Liver (tissue), 10 donors: ENCODE measurements at places on chromosomes 2 and 18. TPM values are rescaled to one million over a fixed set of nuclear protein-coding genes. Genes with fewer than 3 reads are reported as not detected.

- no peak for DNase-seq
Measured at GRCh38 chr2:224025874-224026273, 13.2 kb downstream of the SERPINE2 start.

DNA sequence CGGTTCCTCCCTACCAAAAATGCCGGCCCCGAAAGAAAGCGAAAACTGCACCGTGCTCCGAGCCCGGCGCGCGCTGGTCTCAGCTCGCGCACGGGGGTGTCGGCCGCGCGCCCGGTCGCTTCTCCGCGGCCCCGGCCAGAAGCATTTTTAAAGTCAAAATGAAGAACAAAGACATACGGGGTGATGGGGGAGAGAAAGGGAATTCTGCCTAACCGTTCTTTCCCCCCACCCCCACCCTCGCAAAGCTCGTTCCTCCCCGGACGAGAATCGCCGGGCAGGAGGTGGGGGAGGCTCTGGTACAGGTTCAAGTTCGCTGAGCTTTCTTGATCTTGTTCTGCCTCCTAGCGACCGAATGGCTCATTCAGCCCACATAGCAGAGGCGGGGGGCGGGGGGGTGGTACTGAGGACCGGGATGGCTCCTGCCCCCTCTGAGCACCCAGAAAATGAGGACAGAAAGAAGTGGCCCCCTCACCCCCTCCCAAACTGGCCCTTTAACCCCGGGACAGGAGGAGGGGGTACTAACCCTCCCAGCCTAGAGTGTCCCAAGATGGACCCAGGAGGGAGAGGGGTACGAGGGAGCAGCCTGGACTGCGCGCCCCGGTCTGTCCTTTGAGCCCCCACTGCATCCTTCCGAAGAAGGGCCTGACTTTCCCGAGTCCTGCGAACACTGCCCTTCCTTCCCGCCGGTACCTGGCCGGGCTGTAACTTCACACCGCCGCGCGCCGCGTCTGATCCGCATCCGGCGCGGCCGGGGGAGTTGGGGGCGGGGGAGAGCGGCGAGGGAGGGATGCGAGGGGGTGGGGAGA is 3.1 kb downstream of the BCL11A start:
- peak; percentile 78 for DNase-seq

NT5DC4 gene
- total RNA-seq, result not detected

- no peak for DNase-seq
Measured at GRCh38 chr2:208491641-208492040, 85.0 kb downstream of the PTH2R start.

DNA sequence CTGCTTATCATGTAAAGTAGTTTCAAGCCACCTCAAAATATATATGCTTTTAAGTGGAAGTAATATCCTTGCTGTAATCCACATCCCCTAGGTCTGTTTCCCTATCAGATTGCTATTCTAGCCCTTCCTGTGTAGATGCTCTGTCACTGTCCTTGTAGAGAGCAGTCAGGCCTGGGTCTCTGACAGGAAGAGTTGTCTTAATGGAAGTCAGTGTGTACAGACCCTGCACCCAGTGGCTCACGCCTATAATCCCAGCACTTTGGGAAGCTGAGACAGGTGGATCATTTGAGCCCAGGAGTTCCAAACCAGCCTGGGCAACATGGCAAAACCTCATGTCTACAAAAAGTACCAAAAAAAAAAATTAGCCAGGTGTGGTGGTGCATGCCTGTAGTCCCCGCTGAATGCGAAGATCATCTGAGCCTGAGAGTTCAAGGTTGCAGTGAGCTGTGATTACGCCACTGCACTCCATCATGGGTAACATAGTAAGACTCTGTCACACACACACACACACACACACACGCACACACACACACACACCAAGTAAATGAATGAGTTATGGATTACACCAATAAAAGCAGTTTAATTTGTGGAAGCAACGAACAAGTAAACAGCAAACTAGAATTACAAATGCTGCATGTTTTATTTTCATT is 70.2 kb upstream of the DSC1 start:
- DNase-seq, result no peak

DNA sequence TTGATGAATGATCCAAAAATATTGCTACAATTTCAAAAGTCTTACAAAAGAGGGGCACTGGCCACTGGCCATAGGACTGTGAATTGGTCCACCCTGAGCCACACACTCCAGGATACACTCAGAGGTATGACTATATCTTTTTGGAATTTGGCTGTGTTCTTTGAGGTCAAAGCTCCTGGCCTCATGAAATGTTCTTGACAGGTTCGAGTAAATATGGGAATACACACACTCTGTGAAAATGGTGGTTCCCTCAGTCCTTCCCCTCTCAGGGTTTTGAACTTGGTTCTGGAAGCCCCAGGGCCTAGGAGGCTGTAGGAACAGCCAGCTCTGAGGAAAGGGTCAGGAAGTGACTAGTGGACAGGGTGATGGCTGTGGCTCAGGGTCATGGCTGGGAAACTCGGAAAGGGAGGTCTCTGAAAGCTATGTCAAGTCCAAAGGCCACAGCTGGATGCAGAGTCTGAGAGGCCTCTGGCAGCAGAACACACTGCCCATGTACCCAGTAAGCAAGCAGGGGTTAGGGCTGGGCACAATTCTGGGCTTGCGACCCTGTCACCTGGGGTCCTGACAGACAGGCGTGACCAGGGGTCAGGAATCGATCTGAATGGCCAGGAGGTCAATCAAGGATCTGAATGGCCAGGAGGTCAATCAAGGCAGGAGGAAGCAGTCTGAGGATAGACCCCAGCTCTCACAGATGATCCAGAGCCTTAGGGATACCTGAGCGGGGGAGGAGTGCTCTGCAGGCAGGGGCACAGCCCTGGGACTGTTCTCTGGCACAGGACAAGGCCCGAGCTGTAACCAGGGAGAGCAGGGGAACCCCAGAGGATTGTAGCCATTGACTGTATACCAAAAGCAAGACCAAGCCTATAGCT is 223.4 kb upstream of the SMAD2 start:
- DNase-seq, result peak; percentile 61

GRCh38 chr18:73669297-73669696 is 478.3 kb downstream of the FBXO15 start:
- DNase-seq, result no peak

DNA sequence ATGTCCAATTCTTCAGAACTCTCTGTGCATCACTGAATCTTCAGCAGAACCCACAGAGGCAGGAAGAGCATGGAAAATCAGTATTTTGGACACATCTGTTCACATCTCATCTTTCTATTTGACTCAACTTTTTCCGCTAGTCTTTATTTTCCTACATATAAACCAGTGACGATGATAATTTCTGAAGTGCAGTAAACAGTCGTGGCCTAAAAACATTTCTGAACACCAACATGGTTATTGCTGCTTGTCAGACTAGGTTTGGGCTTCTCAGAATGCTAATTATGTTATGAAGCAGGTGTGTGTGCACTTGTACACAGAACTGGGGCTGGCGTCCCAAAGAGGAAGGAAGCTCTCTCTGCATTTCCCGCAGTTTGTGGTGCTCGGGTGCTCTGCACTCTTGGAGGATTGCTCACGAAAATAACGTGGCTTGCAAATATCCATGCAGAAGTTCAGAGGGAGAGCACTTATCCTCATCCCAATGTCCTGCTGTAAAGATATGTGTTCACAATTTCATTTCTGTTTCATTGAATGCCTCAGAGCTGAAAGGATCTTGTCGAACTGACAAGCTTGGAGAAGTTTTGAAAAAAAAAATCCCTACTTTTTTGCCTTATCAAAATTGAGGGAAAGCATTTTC is 50.8 kb downstream of the EDAR start:
- no peak for DNase-seq

- peak; percentile 17 for DNase-seq
Measured at GRCh38 chr18:75073654-75074053, 135.3 kb downstream of the PTGR3 start.

DNA sequence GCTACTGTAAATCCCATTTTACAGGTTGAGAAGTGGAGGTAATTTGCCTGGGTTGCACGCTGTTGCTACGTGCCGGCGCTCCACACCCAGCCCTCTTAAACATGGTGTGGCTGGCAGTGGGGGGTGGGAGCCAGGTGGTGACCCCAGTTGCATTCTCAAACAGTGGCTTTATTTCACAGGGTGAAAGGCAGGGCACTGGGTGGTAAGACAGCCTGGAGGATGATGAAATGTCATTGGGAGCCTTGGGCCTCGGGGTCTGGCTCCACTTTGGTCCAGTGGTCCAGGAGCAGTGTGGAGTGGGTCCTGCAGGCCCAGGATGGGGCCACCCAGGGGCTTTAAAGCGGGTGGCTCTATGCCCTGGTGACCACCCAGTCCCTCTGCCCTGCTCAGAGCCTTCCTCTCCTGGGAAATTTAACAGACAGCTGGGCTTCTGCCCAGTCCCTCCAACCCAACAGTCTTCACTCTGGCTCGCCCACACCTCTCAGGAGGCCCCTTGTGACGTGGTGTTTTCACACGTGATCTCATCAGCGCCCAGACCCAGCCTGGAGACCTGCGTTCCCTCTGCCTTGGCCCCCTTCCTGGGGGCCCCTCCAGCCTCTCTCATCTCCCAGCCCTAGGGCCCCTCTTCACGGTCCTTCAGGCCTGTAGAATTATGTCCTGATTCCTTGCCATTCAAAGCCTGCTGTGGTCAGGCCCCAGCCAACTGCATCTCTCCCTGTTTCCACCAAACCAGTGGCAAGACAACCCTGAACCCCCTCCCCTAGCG is 92.5 kb downstream of the INHBB start:
- no peak for DNase-seq

PDE11A gene
- total RNA-seq, result 5.9 TPM

DOCK10 gene
- total RNA-seq, result 15.3 TPM

PDE1A gene
- 1.9 TPM for total RNA-seq

FAP gene
- total RNA-seq, result 0.42 TPM

- DNase-seq, result no peak
Measured at GRCh38 chr2:159808032-159808425, 10.0 kb upstream of the CD302 start.

DNA sequence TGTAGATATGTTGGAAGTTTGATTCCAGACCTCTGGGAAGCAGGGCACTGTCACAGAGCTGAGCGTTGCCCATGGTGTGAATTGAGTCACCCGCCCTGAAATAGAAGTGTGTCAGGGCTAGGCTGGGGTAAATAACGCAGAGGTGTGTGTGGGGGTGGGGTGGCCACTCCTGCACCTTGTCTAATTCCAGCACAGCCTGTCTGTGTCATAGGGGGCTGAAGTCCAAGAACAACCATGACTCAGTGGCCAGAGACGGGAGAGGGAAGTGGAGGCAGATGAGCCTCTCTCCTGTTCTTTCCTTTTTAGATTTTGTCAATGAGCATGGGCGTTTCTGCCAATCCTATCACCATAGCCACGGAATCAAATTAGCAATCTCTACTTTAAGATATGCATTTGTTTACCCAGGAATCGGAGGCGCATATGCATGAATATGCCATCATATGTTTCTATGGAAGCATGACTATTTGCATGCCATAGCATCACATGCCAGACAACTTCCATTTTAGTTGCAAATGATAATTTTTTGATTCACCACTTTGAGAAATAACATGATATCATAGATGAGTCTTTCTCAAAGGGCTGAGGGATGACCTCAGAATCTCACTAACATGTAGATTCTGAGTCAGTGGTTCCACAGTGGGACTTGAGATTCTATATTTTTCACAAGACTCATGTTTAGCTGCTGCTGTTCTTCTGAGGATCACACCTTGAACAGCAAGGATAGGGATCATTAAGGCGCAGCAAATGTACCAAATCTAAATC is 852.9 kb downstream of the DCDC2C start:
- DNase-seq, result no peak

DNA sequence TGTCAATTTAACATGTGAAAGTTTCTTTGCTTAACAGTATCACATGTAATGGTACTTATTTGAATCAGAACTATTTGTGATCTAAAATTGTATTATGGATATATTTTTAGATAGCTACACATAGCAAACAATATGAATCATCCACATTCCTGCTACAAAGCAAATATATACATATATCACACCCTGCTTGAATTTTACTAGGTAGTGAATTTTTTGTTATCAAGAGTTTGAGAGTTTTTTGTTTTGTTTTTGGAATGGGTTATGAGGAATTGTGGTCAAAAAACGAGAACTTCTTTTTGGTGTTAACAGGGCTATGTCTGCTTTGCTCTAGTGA is 635.7 kb downstream of the NRXN1 start:
- DNase-seq, result no peak

DNA sequence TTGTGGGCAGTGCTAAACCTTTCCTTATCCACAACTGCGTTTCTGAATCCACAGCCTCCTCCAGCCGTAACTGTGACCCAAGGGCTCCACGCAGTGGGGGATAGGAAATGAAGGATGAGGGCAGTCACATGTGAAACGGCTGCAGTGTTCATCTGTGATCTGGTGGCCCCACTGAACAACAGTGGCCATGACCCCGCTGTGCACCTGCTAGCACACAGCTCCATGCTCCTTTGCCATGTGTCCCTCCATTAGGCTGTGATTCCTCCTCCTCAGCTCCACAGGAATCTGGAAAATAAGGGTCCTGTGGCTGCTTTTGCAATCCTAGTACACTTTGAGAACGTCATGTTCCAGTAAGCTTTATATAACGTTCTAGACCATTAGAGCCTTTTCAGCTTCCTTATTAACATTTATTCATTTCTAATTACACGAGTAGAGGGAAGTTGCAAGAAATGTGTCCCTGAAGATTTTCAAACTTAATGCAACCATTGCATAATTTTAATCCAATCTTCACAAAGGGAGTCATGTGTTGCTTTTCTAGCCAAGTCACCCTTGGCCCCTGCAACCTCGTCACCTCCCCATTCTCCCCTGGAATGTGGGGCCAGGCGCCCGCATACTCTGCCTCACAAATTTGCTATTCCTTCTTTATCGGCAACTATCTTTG is 7.1 kb upstream of the NAPG start:
- no peak for DNase-seq

GRCh38 chr2:140401056-140401455 is 1620.9 kb upstream of the NXPH2 start:
- no peak for DNase-seq

- no peak for DNase-seq
Measured at GRCh38 chr2:14884651-14885050, 252.1 kb downstream of the LRATD1 start.

DNA sequence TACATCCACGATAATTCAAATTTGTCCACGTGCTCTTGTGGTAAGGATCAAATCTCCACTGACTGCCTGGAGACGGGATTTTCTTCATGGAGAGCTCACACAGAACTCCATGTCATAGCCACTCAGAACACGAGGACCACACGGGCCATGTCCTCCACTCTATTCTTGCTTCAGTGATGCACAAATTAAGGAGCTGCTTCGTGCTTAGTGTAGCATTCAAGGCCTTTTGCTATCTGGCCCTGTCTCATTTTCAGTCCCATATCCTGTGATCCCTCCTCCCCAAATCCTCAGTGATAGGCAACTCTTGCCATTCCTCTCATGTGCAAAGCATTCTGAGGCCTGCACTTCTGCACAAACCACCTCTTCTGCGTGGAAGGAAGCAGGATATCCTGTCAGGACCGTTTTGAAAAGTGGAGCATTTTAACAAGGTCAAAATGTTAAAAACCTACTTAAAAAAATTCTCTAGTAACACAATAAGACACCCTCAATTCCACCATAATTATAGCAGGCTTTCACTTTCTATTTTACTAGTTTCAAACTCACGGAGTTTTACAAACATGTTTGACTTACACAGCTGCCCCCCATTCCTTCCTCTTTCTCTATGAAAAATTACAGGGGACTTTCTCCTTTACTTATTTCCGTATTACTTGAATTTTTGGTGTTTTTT is 35.2 kb downstream of the ST3GAL5 start:
- no peak for DNase-seq

ZC3H6 gene
- 5.8 TPM for total RNA-seq
